ENCODE measurements at places on chromosomes 12 and 14. TPM values are rescaled to one million over a fixed set of nuclear protein-coding genes. Genes with fewer than 3 reads are reported as not detected.

MARS1 gene
- polyA plus RNA-seq = 54.9 TPM

ZNF10 gene
- polyA plus RNA-seq = 7.8 TPM

OAS1 gene
- polyA plus RNA-seq = 6.6 TPM

SOX5 gene
- 1.9 TPM for polyA plus RNA-seq

ADCY6 gene
- polyA plus RNA-seq = 51.4 TPM

NOVA1 gene
- 3.5 TPM for polyA plus RNA-seq

LGR5 gene
- 0.29 TPM for polyA plus RNA-seq

GALNT6 gene
- 0.25 TPM for polyA plus RNA-seq

SIX1 gene
- 0.14 TPM for polyA plus RNA-seq

TMEM30B gene
- 1.0 TPM for polyA plus RNA-seq

NEUROD4 gene
- polyA plus RNA-seq = not detected

SLC38A4 gene
- 1.2 TPM for polyA plus RNA-seq

RIN3 gene
- polyA plus RNA-seq = 7.5 TPM

TMTC3 gene
- polyA plus RNA-seq = 2.1 TPM

NID2 gene
- 18.9 TPM for polyA plus RNA-seq

KRT1 gene
- polyA plus RNA-seq = not detected

TNFAIP2 gene
- polyA plus RNA-seq = 46.7 TPM

PRH2 gene
- not detected for polyA plus RNA-seq
